Suprapubic skin (tissue), 4 donors: ENCODE measurements at places on chromosomes 2 and 18. TPM values are rescaled to one million over a fixed set of nuclear protein-coding genes. Genes with fewer than 3 reads are reported as not detected.

DNA sequence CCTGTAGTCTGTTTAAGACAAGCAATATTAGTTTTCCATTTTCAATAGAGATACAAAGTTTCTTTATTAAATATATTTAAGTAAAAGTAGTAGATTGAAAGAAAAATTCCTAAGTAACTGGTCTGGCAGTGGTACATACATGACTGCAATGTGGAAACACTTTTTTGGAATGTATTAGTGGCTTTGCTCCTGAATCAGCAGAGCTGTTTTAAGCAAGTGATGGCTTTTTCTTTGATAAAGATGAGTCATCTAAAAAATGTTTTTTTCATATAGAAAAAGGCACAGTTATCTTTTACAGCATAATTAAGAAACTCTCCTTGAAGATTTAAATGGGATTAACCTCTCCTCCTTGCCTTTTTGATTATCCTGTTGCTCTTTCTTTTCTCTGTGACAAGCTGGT lies 34.9 kb downstream of the KDM3A start:
- DNase-seq: no peak
- peaks cover 11% of the 10 kb centered on the region for H3K4me1 ChIP-seq
- no peak overlapping the region for H3K27ac ChIP-seq
- H3K4me3 ChIP-seq: no peak overlapping the region
- no peaks in the 10 kb centered on the region for H3K27me3 ChIP-seq

DNA sequence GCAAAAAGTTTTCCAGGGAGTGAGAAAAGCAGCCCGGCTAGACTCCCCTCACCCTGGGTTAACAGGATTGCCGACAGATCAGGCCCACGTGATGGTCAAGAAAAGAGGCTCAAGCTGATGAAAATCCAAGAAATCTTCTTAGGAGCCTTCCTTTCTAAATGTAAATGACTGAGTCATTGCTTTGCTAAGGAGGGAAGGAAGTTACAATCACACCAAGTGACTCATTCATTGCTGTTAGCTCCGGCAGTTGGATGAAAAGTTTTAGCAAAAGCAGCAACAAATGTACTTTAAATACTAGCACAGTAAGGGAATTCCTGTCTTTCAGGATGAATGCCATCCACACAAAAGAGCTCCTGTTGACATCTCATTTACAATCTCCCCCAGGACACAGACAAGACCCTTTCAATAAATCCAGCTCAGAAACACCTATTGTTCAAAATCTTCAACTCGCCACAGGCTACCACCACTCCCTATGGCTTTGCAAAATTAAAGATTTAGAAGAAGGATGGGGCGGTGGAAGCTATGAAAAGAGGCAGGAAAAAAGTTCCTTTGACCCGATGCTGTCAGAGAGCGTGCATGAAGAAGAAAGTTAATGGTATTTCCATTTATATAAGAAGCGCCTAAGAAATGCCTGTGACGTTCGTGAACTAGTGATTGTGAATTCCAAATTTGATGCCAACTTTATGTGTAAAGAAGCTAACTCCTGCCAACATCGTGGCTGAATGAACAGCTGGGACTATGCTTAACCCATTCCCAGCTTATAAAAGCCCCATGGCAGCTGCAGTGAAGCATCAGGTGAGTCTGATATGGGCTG lies 153.7 kb downstream of the TGIF1 start:
- H3K27ac ChIP-seq: peak overlapping the region; percentile 92
- H3K36me3 ChIP-seq: no peaks in the 10 kb centered on the region
- peaks cover 48% of the 10 kb centered on the region for H3K4me1 ChIP-seq
- H3K27me3 ChIP-seq: no peaks in the 10 kb centered on the region
- peak overlapping the region; percentile 43 for H3K4me3 ChIP-seq
- no peak for DNase-seq

DNA sequence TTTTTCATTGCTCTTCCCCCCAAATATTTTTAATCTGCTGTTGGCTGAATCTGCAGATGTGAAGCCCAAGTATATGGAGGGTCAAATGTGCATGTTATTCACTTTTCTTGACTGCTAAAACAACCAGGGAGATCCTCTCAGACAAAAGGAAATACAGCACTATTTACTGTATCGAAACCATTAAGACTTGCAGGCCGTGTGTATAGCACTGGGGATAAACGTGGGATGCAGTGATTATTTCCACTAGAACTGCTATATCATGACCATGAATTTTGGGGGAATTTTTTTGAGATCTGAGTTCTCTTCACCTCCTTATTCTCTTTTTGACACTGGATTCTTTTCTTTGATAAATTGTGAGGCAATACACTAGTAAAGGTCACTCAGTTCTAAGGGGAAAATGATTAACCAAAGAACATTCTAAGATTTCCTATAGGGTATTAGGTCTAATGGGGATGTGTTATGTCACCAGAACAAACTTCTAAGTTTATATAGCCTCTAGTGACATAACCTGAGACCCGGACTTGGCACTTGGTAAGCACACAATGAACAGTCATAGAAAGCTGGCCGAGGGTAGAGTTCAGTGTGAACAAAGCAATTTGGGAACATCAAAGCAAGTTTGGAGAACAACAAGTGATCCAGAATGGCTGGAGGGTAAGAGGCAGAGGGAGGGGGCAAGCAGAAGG lies 14.9 kb upstream of the UGT1A1 start:
- H3K27ac ChIP-seq: no peak overlapping the region

DNA sequence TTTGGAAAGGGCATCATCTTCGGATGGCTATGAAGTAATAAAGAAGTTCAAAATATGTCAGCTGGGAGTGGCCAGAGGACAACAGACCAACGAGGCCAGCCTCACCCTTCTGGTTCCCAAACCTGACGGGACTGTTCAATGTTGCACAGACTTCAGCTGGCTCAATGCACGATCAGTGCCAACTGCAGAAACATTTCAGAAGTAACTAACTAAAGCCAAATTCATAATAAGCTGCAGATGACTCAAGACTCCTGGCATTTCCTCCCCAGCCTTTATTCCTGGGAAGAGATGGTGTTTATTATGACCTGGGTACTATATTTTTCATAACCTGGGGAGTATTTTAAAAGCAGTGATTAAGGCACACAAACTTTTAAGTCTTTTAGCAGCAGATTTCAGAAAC lies 3.8 kb upstream of the ATP6V1C2 start:
- H3K36me3 ChIP-seq: no peaks in the 10 kb centered on the region
- H3K27me3 ChIP-seq: peaks cover 25% of the 10 kb centered on the region
- no peak overlapping the region for H3K4me3 ChIP-seq
- DNase-seq: no peak

FBXO36 gene
- 8.4 TPM for total RNA-seq

DNA sequence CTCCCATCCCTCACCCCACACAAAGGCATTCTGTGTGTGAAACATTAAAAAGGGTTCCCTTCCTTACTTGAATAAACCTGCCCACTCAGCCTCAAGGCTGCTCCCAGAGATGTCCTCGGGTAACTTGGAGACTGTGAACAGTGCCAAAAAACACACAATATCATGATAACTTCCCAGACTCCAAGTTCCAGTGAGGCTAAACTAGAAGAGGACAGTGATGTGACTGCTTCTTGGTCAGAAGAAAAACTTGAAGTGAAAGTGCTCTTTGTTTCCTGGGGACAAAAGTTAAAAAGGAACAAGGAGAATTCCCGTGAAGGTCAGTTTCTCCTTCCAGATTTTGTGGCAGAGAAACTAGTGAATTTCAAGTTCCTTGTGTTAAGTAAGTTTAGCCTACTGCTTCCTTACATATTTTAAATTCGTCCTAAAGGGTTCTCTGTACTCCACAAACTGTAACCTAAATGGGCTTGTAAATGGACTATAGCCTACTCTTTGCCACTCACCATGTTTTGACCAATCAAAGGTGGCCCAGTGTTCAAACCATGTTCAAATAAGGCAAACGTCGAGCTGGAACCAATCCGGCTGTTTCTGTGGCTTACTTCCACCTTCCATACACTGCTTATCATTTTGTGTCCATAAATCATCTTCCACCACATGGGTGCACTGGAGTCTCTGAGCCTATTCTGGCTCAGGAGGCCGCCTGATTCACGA lies 20.4 kb downstream of the TPRKB start:
- H3K36me3 ChIP-seq: no peaks in the 10 kb centered on the region
- peaks cover 3% of the 10 kb centered on the region for H3K4me1 ChIP-seq
- H3K27me3 ChIP-seq: no peaks in the 10 kb centered on the region
- no peak overlapping the region for H3K27ac ChIP-seq

GALNT13 gene
- total RNA-seq: 0.65 TPM

- H3K27me3 ChIP-seq: no peaks in the 10 kb centered on the region
- no peak for DNase-seq
- peaks cover 17% of the 10 kb centered on the region for H3K4me1 ChIP-seq
- H3K4me3 ChIP-seq: peak overlapping the region; percentile 14
- H3K36me3 ChIP-seq: no peaks in the 10 kb centered on the region
- H3K27ac ChIP-seq: no peak overlapping the region
Observed at GRCh38 chr18:62585274-62586150, 62.7 kb downstream of the ZCCHC2 start.

HOXD12 gene
- total RNA-seq: not detected

DNA sequence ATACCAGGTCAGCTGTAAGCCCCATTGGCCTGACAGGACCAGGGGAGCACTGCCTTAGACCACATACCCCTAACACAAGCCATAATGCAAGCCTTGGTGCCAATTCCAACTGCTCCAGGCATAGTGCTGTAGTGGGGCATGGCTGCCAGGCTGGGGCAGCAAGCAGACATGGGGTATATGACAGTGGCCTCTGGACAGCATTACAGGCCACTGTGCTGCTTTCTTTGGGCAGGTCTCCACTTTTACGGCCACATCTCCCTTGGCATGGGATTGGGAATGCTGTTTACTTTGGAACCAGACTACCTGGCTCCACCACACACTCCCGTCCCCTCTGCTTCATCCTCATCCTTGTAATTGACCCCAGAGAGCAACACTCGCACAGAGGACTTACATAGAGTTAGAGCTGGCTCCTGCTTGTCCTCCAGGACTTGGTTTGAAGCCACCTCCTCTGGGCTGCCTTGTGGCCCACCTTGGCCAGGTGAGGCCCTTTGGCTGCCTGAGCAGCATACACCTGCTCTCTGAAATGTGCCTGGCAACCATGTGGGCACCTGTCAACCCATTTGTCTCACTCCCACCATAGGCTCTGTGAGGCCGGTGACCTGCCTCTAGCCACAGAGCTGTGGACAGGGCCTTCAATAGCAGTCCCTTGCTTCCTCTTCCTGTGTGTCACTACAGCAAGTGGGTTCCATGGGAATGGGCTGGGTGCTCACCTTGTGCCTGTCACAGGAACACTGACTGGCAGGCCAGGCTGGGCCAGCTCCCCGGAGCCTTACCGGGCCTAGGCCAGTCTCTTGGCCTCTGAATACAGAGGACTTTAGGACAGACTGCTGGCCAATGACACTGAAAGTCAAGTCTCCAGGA lies 262.6 kb upstream of the HS6ST1 start:
- H3K27ac ChIP-seq: no peak overlapping the region
- no peaks in the 10 kb centered on the region for H3K4me1 ChIP-seq
- no peak overlapping the region for H3K4me3 ChIP-seq
- H3K27me3 ChIP-seq: no peaks in the 10 kb centered on the region
- no peak for DNase-seq

GRCh38 chr2:104583811-104584210 lies 270.1 kb upstream of the POU3F3 start:
- H3K4me1 ChIP-seq: peaks cover 8% of the 10 kb centered on the region
- H3K36me3 ChIP-seq: no peaks in the 10 kb centered on the region
- H3K27me3 ChIP-seq: no peaks in the 10 kb centered on the region
- no peak for DNase-seq

GRCh38 chr18:8611916-8612576 lies 2.8 kb downstream of the RAB12 start:
- H3K4me3 ChIP-seq: peak overlapping the region; percentile 74
- H3K36me3 ChIP-seq: no peaks in the 10 kb centered on the region
- H3K4me1 ChIP-seq: peaks cover 80% of the 10 kb centered on the region
- no peaks in the 10 kb centered on the region for H3K27me3 ChIP-seq
- no peak for DNase-seq

NETO1 gene
- total RNA-seq: 7.6 TPM

SMAD7 gene
- 29.3 TPM for total RNA-seq

DNA sequence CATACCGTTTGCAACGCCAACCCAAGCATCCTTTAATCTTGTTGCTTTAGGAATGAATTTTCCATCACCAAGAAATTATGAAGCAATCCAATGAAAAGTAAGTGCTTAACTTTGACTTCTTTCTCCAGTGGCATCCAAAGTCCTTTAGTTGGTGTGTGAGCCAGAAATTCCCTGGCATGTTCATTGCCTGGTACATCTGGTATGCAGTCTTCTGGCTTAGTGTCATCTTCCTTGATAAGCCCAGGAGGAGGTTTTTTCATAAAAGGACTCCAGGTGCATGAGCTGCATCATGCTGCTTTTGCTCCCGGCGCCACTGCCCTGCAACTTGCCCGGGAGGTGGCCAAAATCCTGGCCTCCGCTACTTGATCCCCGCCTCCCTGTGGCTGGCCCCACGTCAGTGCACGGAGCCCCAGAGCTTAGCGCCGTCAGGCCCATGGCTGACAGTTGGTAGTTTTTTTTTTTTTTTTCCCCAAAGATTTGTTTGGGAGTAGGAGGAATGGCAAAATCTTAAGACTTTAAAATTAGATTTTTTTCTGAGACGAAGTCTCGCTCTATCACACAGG lies 58.7 kb downstream of the PUM2 start:
- peaks cover 3% of the 10 kb centered on the region for H3K4me1 ChIP-seq
- no peak overlapping the region for H3K27ac ChIP-seq
- no peaks in the 10 kb centered on the region for H3K27me3 ChIP-seq
- H3K36me3 ChIP-seq: peaks cover 61% of the 10 kb centered on the region
- no peak overlapping the region for H3K4me3 ChIP-seq
- DNase-seq: no peak

MC4R gene
- not detected for total RNA-seq

DNA sequence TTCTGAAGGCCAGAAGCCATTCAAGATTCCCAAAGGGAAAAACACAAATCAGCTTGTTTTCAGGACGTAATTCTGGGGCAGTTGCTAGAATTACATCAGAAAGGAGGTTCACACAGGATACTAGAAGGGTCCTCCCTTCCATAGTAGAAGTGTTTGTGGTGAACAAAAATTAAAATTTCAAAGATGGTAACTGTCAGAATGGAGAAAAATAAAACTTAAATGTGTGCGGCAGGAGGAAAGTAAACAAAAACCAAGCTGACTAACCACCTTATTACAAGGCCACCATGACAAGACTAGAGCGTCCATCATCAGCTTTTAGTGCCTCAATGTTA lies 9.7 kb upstream of the TPRKB start:
- no peak overlapping the region for H3K4me3 ChIP-seq
- H3K27ac ChIP-seq: no peak overlapping the region
- H3K27me3 ChIP-seq: no peaks in the 10 kb centered on the region
- H3K36me3 ChIP-seq: peaks cover 40% of the 10 kb centered on the region

- peak overlapping the region; percentile 84 for H3K27ac ChIP-seq
- no peaks in the 10 kb centered on the region for H3K27me3 ChIP-seq
- H3K4me3 ChIP-seq: peak overlapping the region; percentile 24
- DNase-seq: peak; percentile 83
- H3K36me3 ChIP-seq: no peaks in the 10 kb centered on the region
Observed at GRCh38 chr2:37376421-37377186, 32.2 kb downstream of the QPCT start.

GRCh38 chr2:235640926-235641723 lies 147.3 kb downstream of the AGAP1 start:
- H3K27me3 ChIP-seq: no peaks in the 10 kb centered on the region
- peak overlapping the region; percentile 73 for H3K27ac ChIP-seq
- no peak for DNase-seq
- peaks cover 35% of the 10 kb centered on the region for H3K4me1 ChIP-seq

- H3K27ac ChIP-seq: no peak overlapping the region
- no peaks in the 10 kb centered on the region for H3K36me3 ChIP-seq
- no peak overlapping the region for H3K4me3 ChIP-seq
- peaks cover 3% of the 10 kb centered on the region for H3K27me3 ChIP-seq
Observed at GRCh38 chr18:75777630-75778029, 350.1 kb upstream of the SMIM21 start.

GRCh38 chr2:54572636-54573536 lies 116.8 kb downstream of the SPTBN1 start:
- no peak for DNase-seq
- no peak overlapping the region for H3K4me3 ChIP-seq
- no peaks in the 10 kb centered on the region for H3K36me3 ChIP-seq
